ENCODE measurements at places on chromosomes 16 and 17.

DNA sequence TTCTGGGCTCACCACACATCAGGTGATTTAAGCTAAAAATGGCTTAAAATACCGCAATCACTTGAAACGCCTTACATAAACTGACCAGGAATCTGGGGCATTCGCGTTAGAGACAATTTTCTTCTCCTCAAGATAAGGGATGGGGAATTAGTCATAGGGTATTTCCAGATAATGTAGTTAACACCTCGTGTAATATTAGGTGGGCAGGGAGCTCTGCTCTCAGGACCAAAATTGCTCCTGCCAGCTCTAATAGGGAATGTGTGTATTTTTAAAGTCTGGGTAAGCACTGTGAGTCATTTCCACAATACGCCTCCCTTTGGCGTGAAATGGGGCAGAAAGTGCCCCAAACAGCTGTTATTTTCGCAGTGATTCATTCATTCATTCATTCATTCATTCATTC lies 408.6 kb downstream of the MAF start:
- DNase-seq = no peak

DNA sequence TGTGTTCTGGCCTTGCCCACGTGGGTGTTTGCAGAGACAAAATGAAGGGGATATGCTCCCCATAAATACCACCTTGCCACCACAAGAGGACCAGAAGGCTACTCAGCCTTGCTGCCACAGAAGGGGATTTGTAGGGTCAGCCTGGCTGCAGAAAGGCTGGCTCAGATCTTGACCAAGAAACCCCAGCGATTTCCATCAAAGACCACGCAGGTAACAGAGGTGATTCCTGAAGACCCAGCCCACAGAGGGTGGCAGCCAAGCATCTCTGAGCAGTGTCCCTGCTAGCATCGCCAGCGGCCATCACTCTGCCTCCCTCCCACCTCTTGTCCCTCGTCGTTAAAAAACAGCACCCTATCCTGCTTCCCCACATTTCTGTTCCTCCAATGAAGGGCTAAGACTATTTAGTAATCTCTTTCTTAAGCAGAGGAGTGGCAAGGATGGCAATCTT lies 54.9 kb downstream of the BEAN1 start:
- no peak for DNase-seq

- no peak for DNase-seq
Measured at GRCh38 chr16:17301593-17302135, 169.1 kb downstream of the XYLT1 start.

DNA sequence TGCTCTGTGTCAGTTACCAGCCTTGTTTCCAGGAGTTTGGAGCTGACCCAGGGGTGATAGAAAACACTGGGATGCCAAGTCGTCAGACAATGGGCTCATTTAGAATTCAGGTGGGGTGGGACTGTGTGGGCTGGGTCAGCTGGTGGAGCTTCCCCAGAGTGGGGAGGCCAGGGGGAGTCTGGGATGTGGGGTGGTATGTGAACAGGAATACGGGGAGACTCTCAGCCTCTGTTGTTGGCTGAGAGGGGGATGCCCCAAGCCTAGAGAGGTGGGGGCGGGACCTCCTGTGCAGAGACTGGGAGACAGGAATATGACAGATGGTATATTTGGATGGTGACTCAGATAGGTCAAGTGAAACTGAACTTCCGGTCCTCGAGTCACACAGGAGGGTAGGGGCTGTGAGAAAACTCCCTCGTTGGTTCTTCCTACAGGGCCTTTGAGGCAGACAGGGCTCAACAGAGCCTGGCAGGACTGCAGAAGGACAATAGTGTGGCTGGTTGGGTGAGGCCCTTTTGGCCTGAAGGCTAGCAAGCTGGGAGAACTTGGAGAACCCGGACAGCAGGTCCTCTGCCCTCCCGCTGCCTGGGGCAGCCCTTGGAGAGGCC lies 23.7 kb downstream of the CDH1 start:
- DNase-seq = no peak

- no peak for DNase-seq
Measured at GRCh38 chr16:48378276-48378675, 6.9 kb downstream of the SIAH1 start.
